Natural killer cell treated with Interleukin-12 subunit alpha and Interleukin-12 subunit beta and Interleukin-15 and Interleukin-18, amount 100 ng/mL, for 72 hours (primary cell): ENCODE measurements at places on chromosomes 3 and 15. TPM values are rescaled to one million over a fixed set of nuclear protein-coding genes. Genes with fewer than 3 reads are reported as not detected.

The MYLK gene
- total RNA-seq = 0.14 TPM

The ITIH1 gene
- total RNA-seq = not detected

The CCDC54 gene
- total RNA-seq = not detected

The ANKDD1A gene
- total RNA-seq = 3.1 TPM

The SLC22A14 gene
- total RNA-seq = 0.28 TPM

DNA sequence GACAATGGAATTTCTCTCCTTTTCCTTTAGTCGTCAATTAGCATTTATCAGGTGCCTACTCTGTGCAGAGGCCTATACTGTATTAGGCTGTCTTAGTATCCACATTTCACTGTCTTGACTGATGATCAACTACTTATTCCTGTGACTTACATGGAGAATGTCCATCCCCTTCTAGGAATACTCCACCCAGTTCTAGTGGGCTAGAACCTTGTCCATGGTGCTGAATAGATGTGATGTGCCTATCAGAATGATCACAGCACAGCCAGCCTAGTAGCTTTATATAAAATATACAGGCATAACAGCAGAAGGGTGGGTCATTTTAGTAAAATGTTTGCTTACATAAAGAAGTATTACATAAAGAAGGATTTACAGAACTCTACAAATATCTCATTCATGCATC, 621.4 kb downstream of the PDCD6IP start:
- H3K27me3 ChIP-seq = no peaks in the 10 kb centered on the region
- H3K36me3 ChIP-seq = no peaks in the 10 kb centered on the region
- H3K27ac ChIP-seq = no peak overlapping the region
- no peak for DNase-seq
- no peaks in the 10 kb centered on the region for H3K4me1 ChIP-seq

GRCh38 chr3:141505166-141505565, 18.3 kb downstream of the RASA2 start:
- H3K36me3 ChIP-seq = peaks cover 11% of the 10 kb centered on the region
- no peaks in the 10 kb centered on the region for H3K27me3 ChIP-seq
- no peak overlapping the region for H3K4me3 ChIP-seq
- peaks cover 41% of the 10 kb centered on the region for H3K4me1 ChIP-seq

DNA sequence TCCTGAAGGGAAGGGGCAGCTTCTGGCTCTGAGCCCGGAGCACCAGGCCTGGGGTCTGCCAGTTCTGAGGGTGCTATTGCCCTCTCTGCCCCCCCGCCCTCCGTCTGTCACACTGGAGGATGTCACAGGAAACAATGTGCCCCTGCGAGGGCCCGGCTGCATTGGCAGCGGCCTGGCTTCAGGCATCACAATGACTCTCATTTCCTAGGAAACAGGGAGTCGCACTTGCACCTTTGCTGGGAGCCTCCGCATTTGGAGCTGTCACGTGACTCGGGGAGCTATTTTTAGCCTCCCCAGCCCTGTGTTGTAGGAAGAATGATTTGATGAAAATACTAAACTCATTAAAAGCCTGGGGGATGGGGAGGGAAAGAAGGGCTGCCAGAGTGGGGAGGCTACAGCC, 518.9 kb downstream of the SHQ1 start:
- H3K36me3 ChIP-seq = no peaks in the 10 kb centered on the region
- DNase-seq = no peak
- H3K4me1 ChIP-seq = no peaks in the 10 kb centered on the region
- peaks cover 22% of the 10 kb centered on the region for H3K27me3 ChIP-seq
- H3K27ac ChIP-seq = no peak overlapping the region

DNA sequence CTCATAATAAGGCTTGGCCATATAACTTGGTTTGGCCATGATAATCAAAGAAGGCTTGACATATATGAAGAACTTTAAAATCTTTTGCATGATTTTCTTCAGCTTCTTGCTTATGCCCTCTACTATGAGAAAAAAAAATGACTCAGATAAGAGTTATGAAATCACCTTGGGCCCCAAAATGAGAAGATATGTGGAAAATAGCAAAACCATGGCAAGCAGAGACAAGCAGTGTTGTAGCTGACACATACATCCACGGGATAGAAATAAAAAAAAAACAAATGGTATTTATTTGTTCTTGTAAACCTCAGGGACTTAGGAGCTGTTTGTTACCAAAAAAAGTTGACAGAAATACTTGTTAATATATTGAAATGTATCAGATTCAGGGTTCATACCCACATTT, 614.8 kb upstream of the BCHE start:
- no peak for DNase-seq
- H3K27ac ChIP-seq = no peak overlapping the region
- H3K4me3 ChIP-seq = no peak overlapping the region
- no peaks in the 10 kb centered on the region for H3K36me3 ChIP-seq
- H3K4me1 ChIP-seq = no peaks in the 10 kb centered on the region

DNA sequence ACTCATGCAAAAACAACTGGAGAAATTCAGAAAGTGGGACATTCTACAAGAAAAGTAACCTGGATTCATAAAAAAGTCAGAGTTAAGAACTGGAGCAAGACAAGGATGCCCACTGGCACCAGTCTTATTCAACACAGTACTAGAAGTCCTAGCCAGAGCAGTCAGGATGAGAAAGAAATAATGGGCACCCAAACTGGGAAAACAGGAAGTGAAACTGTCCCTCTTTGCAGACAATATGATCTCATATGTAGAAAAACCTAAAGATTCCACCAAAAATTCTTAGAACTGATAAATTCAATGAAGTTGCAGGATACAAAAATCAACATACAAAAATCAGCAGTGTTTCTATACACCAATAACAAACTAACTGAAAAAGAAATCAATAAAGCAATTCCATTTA, 37.4 kb downstream of the TXNRD3 start:
- H3K4me1 ChIP-seq = peaks cover 17% of the 10 kb centered on the region
- no peaks in the 10 kb centered on the region for H3K36me3 ChIP-seq
- H3K27me3 ChIP-seq = no peaks in the 10 kb centered on the region

DNA sequence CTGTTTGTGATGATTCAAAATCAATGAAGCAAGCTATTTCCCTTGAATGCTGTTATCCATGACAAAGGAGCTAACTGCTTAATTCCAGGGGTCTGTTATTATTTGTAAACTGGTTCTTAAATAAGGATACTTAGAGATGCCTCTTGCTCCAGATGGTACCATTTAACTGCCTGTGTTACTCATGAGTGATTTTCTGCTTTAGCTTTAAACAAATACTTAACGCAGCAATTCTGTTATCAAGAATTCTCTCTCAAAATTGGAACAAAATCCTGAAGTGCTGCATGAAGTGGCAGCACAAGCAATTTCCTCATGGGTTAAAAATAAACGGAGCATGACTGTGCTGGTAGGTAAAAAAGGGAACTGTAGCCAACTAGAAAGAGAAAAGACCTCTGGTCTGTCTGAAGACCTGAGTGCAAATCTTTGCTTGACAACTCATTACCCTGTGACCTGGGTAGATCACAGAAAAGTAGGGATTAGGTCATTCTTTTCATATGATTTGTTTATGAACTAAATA, 62.5 kb upstream of the GBE1 start:
- no peak for DNase-seq
- H3K4me1 ChIP-seq = no peaks in the 10 kb centered on the region
- H3K27ac ChIP-seq = no peak overlapping the region

- no peaks in the 10 kb centered on the region for H3K27me3 ChIP-seq
- peak within 1 kb of the TSS; percentile 100 for H3K27ac ChIP-seq
- peaks cover 6% of the 10 kb centered on the region for H3K36me3 ChIP-seq
- peaks cover 82% of the 10 kb centered on the region for H3K4me1 ChIP-seq
Measured at GRCh38 chr15:74781431-74782258, at the start of gene CSK. Gene CSK (plus strand): TSS chr15:74782080. CDS start chr15:74798298, 16,218 bp downstream.

- DNase-seq = no peak
- peaks cover 9% of the 10 kb centered on the region for H3K36me3 ChIP-seq
Measured at GRCh38 chr15:65724464-65725215, 67.5 kb downstream of the DENND4A start.

DNA sequence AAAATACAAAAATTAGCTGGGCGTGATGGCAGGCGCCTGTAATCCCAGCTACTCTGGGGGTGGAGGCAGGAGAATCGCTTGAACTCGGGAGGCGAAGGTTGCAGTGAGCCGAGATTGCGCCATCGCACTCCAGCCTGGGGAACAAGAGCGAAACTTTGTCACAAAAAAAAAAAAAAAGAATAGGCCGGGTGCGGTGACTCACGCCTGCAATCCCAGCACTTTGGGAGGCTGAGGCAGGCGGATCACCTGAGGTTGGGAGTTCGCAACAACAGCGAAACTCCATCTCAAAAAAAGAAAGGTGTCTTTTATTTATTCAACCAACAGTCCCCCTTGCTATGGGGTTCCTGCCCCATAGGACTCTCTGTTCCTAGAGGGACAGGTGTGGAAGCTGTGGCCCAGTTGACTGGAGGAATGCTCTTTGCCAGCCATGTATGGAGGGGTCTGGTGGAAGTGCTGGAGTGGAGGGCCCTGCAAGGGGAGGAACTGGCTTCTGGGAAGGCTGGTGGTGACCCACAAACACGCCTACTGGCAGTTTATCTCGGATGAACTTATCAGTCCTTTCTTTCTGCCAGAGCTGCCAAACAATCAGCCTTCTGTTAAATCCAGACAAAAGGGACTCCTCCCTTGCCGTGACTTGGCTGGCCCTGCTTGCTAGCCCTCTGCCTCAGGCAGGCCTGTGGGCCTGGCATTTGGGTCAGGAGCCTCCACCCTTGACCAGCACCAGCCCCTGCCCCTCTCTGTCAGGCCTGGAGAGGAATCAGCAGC, 4.6 kb upstream of the DAG1 start:
- H3K36me3 ChIP-seq = no peaks in the 10 kb centered on the region
- H3K27ac ChIP-seq = no peak overlapping the region
- DNase-seq = no peak
- peaks cover 5% of the 10 kb centered on the region for H3K4me1 ChIP-seq

- no peaks in the 10 kb centered on the region for H3K36me3 ChIP-seq
- no peak overlapping the region for H3K27ac ChIP-seq
- DNase-seq = no peak
- no peaks in the 10 kb centered on the region for H3K27me3 ChIP-seq
- H3K4me3 ChIP-seq = no peak overlapping the region
Measured at GRCh38 chr15:22811640-22812039, 25.2 kb downstream of the NIPA1 start.

DNA sequence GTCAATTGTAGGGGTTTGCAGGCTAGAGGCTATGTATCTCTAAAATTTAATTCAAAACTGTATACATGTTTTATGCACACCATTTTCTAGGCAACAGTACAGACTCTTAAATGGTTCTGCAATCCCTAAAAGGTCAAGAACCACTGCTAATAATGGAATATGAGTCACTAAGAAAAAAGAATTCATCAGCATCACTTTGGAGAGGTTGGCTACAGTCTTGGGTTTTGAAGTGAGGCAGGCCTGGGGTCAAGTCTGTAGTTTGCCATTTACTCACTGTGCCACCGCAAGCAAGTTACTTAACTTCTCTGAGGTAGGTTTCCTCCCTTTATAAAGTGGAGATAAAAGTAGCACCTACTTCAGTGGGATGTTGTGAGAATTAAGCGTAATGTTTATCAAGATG, 33.7 kb downstream of the THRB start:
- no peak overlapping the region for H3K4me3 ChIP-seq
- DNase-seq = no peak
- H3K27ac ChIP-seq = no peak overlapping the region
- no peaks in the 10 kb centered on the region for H3K4me1 ChIP-seq

DNA sequence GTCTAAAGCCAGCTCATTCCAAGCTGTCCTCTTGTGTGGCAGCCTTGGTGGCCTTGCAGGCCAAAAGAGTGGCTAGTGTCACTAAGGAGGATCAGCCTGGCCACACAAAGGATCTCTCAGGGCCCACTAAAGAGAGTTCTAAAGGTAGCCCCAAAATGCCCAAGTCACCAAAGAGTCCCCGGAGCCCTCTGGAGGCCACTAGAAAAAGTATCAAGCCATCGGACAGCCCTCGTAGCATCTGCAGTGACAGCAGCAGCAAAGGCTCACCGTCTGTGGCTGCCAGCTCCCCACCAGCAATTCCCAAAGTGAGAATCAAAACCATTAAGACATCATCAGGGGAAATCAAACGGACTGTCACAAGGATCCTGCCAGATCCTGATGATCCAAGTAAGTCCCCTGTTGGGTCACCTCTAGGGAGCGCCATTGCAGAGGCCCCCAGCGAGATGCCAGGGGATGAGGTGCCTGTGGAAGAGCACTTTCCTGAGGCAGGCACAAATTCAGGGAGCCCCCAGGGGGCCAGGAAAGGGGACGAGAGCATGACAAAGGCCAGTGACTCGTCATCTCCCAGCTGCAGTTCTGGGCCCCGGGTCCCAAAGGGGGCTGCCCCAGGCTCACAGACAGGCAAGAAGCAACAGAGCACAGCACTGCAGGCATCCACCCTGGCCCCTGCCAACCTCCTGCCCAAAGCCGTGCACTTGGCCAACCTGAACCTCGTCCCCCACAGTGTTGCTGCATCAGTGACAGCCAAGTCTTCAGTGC, 33.5 kb upstream of the ALPK3 start:
- no peak overlapping the region for H3K27ac ChIP-seq
- H3K27me3 ChIP-seq = no peaks in the 10 kb centered on the region
- peaks cover 29% of the 10 kb centered on the region for H3K4me1 ChIP-seq
- no peak for DNase-seq
- peaks cover 5% of the 10 kb centered on the region for H3K36me3 ChIP-seq

- H3K27ac ChIP-seq = no peak overlapping the region
- DNase-seq = no peak
- H3K36me3 ChIP-seq = no peaks in the 10 kb centered on the region
- H3K27me3 ChIP-seq = no peaks in the 10 kb centered on the region
- peaks cover 28% of the 10 kb centered on the region for H3K4me1 ChIP-seq
Measured at GRCh38 chr3:49781415-49782199, 4.7 kb downstream of the IP6K1 start.

DNA sequence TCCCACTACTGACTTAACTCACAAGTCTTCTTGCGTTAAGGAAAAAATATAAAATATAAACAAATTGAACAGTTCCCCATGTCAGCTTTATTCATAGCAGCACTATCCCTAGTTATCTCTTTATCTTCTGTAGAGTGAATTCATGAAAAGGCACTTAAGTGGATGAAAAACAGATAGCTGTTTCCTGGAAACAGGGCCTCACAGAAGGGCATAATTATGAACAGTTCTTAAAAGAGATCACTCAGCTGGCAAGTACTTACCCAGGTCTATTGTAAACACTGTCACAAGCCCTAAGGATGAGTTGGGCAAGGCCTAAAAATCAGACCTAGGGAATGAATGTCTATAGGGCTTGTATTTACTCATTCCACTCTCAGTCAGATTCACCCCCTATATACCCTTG, 10.7 kb downstream of the MB21D2 start:
- H3K27me3 ChIP-seq = no peaks in the 10 kb centered on the region
- no peak for DNase-seq
- no peaks in the 10 kb centered on the region for H3K4me1 ChIP-seq
- H3K4me3 ChIP-seq = no peak overlapping the region
- no peaks in the 10 kb centered on the region for H3K36me3 ChIP-seq

DNA sequence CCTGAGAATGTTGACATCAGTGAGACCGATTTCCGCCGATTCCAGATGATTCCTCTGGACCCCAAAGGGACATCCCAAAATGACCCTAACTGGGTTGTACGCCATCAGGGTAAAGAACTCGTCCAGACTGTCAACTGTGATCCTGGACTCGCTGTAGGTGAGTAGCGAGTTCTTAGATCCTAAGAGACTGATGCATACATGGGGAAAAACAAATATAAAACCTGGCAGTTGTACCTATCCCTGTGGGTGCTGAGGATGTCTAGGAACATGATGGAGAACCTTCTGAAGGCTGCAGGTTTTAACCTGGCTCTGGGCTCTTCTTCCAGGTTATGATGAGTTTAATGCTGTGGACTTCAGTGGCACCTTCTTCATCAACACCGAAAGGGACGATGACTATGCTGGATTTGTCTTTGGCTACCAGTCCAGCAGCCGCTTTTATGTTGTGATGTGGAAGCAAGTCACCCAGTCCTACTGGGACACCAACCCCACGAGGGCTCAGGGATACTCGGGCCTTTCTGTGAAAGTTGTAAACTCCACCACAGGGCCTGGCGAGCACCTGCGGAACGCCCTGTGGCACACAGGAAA, 12.3 kb downstream of the THBS1 start:
- H3K27me3 ChIP-seq = no peaks in the 10 kb centered on the region
- no peak overlapping the region for H3K4me3 ChIP-seq
- H3K27ac ChIP-seq = no peak overlapping the region
- H3K4me1 ChIP-seq = peaks cover 8% of the 10 kb centered on the region
